Left hindlimb (tissue), 1 donor: ENCODE measurements at places on chromosomes 7 and 10.
A peak's percentile ranks its signal among the peaks of the same experiment; 100 is the strongest.

- no peak for DNase-seq
Observed at GRCh38 chr10:132397036-132397541, at the start of gene PWWP2B. TSS of gene PWWP2B (plus strand) at chr10:132397200. CDS start at chr10:132397227, 27 bp downstream.

- DNase-seq, result no peak
Observed at GRCh38 chr7:25550149-25550548, 321.9 kb upstream of the NPVF start.

DNA sequence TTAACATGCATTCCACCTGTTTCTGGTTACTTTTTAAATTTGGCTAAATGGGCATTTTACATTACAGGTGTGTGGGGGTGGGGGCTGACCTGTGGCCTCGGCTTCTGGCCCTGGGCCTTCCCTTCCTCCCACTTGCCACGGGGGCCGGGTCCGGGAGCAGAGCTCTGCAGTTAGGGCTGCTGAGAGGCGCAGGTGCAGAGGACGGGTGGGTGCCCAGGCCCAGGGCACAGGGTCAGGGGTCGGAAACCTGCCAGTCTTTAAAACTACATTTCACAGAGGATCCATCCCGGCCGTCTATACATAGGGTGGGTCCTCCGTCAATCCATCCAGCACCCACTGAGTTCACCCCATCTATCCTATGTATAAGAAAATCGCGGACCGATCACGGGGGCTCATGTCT, 106.5 kb upstream of the INSIG1 start:
- DNase-seq, result no peak

DNA sequence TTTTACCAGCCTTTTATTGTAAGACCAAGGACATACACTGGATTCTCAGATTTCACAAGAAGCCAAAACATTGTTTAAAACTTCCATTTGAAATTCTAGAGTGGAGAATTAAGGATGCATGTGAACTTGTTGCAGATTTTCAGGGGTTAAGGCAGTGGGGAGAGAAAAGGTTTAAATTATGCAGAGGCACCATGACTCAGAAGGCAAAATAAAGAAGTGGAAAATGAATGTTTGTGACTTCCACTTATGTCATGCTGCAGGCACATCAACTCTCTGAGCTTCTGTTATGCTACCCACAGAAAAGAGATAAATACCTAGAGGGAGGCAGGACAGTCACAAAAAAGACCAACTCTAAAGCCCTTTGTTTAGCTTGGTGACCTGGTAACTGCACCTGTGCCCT, 84.4 kb upstream of the BET1 start:
- no peak for DNase-seq

GRCh38 chr10:89563861-89564478, 28.6 kb upstream of the SLC16A12 start:
- no peak for DNase-seq

- peak; percentile 68 for DNase-seq
Observed at GRCh38 chr7:26398756-26399509, 107.3 kb downstream of the SNX10 start.

DNA sequence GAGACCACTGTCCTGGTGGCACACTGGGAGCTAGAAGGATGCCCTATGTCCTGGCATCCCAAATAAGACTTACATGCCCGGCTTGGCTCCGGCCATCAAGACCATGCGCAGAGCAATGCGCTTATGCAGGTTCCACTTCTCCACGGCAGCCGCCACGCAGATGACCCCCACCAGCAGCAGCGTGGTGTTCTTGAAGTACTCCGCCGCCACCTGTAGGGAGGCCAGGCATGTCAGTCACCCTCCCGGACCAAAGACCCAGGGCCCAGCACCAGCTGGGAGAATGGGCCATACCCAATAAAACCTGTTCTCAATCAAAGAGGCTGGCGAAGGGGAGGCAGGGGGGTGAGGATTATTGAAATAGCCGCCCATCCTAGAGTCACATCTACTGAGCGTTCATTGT, 19.9 kb downstream of the SLC13A4 start:
- DNase-seq, result no peak

- peak; percentile 48 for DNase-seq
Observed at GRCh38 chr7:43362652-43363034, 220.3 kb upstream of the STK17A start.

- no peak for DNase-seq
Observed at GRCh38 chr7:127598318-127598717, 4.8 kb downstream of the FSCN3 start.

- no peak for DNase-seq
Observed at GRCh38 chr10:83862723-83863122, 276.6 kb upstream of the GHITM start.

DNA sequence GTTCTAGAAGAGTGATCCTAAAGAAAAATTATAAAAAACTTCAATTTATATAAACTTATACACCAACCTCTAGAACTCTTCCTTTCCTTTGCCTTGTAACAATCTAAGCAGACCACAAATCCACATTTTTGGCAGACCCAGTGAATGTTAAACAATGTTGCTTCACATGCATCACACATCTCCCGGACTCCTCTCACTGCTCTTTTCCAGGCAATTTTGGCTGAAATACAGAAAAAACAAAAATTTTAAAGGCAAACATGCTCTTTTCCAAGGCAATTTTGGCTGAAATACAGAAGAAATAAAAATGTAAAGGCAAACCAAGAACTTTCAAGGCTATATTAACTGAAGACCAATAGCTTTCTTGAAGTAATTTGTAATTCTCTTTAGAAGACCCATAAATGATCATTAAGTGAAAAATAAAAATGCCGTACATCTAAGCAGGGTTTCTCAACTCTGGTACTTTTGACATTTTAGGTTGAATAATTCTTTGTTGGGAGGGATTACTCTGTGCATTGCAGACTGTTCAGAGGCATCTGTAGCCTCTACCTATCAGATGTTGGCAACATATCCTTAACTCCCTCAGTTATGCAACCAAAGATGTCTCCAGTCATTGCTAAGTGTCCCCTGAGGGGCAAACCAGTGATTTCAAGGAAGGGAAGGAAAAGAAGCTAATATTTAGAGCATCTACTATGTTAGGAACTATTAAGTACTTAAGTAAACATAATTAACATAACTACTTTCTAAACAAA, 64.4 kb downstream of the NRBF2 start:
- DNase-seq, result peak; percentile 42

DNA sequence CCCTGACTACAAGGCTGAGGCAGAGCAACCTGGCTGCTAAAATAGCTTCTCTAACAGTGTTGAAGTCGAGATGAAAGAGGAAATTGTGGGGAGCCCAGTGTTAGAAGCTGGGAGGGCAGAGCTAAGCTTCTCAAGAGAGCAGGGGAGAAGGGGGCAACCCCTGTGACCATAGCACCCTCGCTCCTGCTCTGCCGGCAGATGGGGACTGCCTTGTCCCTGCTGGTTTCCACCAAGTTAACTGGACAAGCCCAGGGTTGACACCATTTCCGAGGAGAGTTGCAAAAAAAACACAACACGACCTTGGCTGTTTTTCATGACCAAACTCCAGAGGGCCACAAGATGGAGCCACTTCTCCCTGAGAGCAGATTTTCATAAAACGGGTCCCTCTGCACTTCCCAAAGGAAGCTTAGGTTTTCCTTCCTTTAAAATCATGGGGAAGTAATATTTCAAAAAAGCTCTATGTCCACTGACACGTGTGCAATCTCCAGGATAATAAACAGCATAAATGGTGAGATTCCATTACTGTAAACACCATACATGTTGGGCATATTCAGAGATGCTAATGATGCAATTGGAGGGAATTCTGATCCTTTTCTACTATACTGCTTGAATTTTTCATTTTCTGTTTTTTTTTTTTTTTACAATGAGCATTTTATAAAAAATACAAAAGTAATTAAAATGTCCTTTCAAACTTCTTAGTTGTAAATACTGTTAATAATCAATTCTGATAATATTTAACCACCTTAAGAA, 140.4 kb downstream of the PIP4K2A start:
- DNase-seq, result no peak

DNA sequence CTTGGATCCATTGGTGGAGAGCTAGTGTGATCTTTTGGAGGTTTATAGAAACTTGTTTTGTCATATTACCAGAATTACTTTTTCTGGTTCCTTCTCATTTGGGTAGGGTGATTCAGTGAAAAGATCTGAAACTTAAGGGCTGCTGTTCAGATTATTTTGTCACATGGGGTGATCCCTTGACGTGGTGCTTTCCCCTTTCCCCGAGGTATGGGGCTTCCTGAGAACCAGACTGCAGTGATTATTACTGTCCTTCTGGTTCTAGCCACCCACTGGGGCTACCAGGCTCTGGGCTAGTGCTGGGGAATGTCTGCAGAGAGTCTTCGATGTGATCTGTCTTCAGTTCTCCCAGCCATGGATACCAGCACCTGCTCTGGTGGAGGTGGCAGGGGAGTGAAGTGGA, 1030.0 kb downstream of the GRM8 start:
- no peak for DNase-seq

GRCh38 chr10:65571011-65571570, 1354.7 kb upstream of the LRRTM3 start:
- DNase-seq, result no peak

DNA sequence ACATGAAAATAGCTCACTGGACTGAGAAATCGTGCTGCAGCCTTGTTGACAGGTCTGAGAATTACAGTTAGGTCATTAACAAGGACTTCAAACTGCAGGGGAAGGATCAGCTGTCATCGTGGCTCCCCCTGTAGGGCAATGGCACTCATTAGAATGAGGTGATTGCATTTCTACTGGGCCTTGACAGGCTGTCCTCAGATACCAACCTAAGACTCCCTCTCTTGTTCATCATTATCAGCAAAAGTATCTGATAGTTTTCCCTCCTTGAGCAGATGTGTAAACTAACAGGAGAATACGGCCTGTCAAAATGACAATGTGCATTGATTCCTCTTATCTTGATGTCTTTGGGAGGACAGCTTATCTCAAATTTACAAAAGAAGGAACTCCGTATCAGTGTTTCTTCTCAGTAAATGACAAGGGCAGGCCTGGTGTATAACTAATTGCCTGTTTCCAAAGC, 648.5 kb upstream of the LRRN3 start:
- no peak for DNase-seq

- DNase-seq, result no peak
Observed at GRCh38 chr7:1800902-1801301, 130.8 kb downstream of the ELFN1 start.

GRCh38 chr7:17362439-17363105, 64.1 kb downstream of the AHR start:
- DNase-seq, result no peak

GRCh38 chr10:10644008-10644646, 373.5 kb upstream of the CELF2 start:
- DNase-seq, result no peak

GRCh38 chr10:69816521-69816920, 14.8 kb downstream of the COL13A1 start:
- DNase-seq, result no peak

DNA sequence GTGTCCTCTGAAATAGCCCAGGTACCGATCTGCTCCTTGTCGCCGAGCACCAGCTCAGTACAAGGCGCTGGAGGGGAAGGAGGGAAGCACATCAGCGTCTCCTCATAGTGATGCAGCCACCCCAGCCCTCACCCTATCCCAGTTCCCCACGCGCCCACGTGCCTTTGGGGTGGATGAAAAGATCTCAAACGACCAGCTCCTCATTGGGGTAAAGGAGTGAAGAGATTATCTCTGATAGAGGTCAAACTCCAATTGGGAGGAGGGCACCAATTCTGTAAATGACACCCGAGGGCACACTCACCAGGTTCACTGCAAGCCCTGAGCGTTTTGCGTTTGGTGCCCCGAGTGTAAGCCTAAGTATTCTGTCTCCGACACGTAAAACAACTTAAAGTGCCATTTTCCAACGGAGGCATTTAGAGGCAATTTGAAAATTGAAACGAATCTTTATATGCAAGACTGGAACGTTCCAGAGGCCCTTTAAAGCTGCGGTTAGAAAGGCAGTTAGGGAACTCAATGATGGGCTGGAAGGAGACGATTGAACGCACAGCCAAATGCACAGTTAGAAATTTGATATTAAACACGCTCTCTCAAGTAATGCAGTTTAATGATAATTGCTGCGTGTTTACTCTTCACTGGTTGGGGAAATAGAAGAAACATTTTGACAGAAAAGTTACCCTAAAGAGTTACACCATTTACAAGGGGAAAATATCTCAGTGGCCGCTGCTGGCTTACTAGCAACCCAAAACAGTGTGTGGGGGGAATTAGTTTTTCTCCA, 8.9 kb upstream of the EMX2 start:
- DNase-seq, result no peak

- no peak for DNase-seq
Observed at GRCh38 chr7:150432915-150433892, 17.2 kb upstream of the GIMAP8 start.

GRCh38 chr10:117345143-117345542, 30.1 kb downstream of the PDZD8 start:
- no peak for DNase-seq

- no peak for DNase-seq
Observed at GRCh38 chr7:131964203-131964602, 407.8 kb upstream of the PODXL start.

DNA sequence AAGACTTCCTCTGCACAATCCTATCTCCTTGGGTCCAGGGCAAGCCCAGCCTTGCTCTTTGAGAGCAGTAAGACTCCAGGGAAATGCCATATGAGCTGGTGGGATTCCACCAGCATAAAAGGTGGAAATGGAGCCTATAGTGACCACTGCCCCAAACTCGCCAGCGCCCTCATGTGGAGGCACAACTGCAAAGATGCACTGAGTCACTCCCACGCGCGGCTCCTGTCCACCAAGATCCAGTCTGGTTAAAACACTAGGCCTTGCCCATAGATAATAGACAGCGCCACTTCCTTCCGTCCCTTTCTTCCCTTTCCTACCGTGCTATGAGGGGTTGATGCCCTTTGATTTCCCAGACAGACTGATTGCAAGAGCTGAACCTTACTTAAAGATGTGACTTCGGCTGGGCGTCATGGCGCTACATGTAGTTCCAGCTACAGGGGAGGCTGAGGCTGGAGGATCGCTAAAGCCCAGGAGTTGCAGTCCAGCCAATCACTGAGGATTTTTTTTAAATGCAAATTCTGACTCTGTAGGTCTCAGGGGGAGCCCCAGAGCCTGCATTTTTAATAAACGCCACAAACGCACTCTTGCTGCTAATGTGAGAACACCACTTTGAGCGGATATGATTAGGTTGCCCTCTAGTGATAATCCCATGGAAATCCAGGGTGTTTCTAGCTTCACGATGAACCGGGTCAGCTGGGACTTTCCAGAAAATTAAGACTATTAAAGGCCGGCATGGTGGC, 136.5 kb downstream of the EPC1 start:
- no peak for DNase-seq

- DNase-seq, result no peak
Observed at GRCh38 chr10:125096371-125096770, 64.0 kb downstream of the CTBP2 start.

DNA sequence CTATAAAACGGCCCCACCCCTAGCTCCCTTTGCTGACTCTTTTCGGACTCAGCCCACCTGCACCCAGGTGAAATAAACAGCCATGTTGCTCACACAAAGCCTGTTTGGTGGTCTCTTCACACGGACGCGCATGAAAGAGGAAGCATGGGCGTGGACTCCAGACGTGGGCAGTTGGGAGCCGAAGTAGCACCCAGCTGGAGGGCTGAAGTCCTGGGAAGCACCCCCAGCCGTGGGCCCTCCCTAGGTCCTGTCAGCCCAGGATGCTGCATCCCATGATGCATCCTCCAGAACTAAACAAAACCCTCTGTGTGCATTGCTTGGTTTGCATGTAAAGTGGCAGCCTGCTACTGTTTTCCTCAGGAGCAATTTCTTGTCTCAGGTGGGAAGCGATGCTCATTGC, 62.1 kb upstream of the CFAP46 start:
- no peak for DNase-seq
